ENCODE measurements at places on chromosomes 2 and 18. TPM values are rescaled to one million over a fixed set of nuclear protein-coding genes. Genes with fewer than 3 reads are reported as not detected.
A peak's percentile ranks its signal among the peaks of the same experiment; 100 is the strongest.

- DNase-seq: no peak
These were observed 741.3 kb downstream of the GALR1 start for GRCh38 chr18:77990901-77991300.

DNA sequence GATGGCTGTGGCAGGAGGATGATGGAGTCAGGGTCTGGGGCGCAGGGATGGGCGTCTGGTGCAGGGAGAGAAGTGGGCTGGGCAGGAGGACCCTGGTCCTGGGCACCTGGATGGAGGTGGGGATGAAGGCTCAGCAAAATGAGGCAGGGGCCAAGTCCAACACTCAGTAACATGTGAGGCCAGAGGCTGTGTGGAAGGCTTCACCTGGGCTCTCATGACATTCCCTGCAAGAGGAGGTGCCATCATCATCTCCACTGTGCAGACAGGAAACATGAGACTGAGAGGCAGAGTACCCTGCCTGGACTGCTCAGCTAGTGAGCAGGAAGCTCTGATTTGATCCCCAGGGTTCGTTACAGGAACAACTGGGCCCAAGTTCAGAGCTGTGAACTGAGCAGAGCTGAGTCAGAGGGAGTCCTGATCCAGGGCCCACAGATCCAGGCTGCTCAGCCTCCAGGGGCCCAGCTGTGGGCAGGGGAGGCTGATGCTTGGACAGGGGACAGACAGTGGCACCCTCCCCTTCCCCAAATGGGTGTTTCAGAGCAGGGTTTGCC is 36.9 kb downstream of the HJURP start:
- peak; percentile 48 for DNase-seq

DNA sequence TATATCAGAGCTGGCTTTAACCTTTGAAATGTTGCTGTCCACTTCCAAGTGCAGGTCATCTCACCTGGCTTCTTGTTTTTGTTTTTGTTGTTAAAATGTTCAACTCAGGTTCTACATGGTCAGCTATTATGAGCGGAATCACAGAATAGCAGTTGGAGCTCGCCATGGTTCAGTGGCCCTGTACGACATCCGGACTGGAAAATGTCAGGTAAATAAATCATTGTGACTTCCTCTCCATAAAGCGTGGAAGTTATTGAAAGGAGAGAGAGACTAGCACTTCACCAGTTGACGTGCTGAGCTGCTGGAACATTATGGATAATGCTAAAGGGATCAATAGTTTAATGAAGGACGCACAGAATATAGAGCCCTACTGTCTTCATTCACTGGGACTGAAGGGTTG is 184.6 kb upstream of the BOD1L2 start:
- no peak for DNase-seq

- no peak for DNase-seq
These were observed 1.4 kb upstream of the ZNF804A start for GRCh38 chr2:184596819-184597411.

DNA sequence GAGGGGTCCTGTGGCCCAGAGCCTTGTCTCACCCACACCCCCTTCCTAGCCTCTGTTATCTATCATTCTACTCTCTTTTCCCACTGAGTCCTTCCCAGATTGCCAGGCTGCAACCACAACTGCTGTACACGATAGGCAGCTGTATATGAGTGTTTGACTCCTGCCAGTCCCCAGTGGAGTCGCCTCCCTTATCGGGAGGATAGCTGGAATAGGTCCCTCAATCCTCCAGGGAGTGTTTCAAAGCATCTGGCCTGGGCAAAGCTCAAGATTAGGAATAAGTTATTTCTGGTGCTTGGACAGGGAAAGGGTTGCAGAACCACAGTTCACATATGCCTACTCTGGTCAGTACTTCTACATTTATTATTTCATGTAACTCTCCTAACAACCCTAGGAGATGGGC is 4.8 kb downstream of the MSGN1 start:
- DNase-seq: no peak

GRCh38 chr2:68512326-68512725 is 44.9 kb downstream of the APLF start:
- no peak for DNase-seq

- no peak for DNase-seq
These were observed 7.1 kb upstream of the DSG2 start for GRCh38 chr18:31490833-31491232.

DNA sequence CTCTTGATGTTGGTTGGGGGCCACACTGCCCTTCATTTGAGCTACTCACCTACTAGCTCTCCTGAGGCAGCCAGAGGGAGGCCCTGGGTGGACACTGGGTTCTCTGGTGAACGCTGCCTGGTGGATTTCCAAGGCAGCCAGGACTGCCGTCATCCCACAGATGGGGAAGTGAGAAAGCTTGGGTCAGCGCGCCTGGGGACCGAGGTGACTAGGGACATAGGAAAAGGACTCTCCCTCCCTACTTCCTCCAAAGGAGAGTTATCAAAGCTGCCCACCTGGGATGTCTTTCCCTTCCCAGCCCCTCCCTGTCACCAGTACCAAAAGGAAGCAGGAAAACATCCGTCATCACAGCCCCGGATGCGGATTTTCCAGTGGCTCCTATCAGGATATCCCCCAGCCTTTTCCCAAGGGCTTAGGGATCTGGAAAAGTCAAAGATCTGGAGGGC is 3.8 kb upstream of the SEMA4C start:
- DNase-seq: no peak

DNA sequence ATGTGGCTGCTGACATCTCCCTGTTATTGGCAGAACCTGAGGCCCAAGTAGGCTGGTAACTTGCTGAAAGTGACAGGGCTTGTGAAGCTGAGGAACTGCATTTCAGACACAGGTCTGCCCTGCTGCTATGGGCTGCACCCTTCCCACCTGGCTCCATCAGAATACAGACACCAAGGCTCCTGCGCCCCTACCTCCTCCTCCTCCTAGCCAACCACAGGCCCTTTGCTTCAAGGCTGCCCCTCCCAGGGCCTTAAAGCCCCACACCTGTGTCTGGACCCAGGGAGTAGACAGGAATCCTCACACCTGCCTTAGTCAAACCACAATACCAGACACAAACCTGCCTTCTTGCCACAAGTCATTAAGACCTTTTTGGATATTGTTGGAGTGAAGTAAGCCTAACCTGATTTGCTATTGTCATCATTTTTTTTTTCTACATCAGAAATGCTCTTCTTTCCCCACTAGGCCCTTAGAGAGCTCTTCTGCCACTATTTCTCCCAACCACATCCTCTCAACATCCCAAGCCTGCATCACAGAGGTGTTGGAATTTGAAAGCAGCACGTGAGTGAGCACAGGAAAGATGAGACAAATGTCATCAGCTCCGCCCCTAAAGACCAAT is 489.7 kb downstream of the EIPR1 start:
- DNase-seq: peak; percentile 2

DNA sequence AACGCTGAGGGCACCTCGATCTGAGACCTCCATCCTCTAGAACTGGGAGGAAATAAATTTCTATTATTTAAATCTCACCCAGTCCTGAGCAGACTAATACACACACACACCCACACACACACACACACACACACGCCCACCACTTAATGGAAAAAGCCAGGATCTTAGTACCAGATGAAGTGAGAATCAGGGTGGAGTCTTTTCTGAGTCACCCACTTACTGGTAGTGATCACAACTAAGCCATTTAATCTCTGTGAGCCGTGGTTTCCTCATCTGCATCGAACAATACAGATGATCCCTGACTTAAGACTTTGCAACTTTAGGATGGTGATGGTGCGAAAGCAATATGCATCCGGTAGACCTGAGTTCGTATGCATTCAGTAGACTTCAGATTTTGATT is 18.6 kb downstream of the THNSL2 start:
- no peak for DNase-seq

DNA sequence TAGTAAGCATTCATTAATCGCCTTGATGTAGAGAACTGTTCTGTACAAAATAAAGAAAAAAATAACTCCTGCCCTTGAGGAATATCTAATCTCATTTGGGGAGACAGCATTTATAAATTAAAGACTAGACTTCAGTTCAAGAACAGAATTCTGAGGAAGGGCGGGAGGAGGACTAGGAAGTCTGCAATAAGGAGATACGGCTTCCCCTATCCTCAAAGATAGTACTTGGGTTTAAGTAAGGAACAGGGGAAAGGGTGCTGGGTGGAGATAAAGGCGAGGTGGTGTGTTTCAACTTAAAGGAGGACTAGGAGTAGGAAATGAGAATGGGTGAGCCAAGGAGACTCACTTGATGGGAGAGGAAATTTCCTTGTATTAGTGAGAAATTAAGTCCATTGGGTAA is 121.9 kb upstream of the MSTN start:
- DNase-seq: no peak

GRCh38 chr18:74497324-74497676 is 1.1 kb downstream of the CNDP2 start:
- DNase-seq: no peak

DNA sequence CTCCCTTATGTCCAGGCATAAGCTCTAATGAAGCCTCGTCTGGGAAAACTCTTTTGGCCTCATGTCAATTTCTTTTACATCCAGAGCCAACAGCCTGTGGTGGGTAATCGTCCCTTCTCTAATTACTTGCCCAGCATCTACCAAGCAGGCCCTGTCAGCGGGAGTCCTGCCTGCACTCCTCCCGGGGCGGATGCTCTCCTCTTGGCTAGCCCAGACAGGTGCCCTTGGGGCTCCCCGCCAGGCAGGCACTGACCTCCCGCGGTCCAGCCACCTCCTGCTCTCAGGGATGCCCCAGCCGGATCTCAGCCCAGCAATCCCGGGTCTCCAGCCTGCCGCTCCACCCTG is 74.2 kb downstream of the NCAPH start:
- no peak for DNase-seq

GRCh38 chr2:24225499-24226242 is 50.8 kb downstream of the FAM228A start:
- DNase-seq: no peak

GRCh38 chr18:58977801-58978200 is 113.1 kb downstream of the ZNF532 start:
- DNase-seq: no peak

GRCh38 chr2:64625299-64626145 is 28.2 kb downstream of the SERTAD2 start:
- no peak for DNase-seq

GRCh38 chr2:112794841-112795240 is 10.5 kb upstream of the IL1A start:
- DNase-seq: no peak

DNA sequence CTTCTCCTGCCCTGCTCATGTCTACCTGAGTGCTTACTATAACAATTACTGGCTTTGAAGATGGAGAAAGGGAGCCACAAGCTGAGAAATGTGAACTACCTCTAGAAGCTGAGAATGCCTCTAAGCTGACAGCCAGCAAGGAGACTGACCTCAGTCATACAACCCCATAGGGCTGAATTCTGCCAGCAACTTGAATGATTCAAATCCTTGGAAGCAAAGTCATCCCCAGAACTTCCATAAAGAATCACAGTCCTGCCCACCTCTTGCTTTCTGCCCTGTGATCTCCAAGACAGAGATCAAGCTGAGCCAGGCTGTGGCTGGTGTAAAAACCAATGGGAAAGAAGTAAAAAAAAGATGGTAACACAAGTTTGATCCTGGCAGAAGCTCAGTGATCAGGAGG is 288.2 kb upstream of the SPHKAP start:
- no peak for DNase-seq

- DNase-seq: no peak
These were observed 4.1 kb downstream of the RHBDD1 start for GRCh38 chr2:226839951-226840350.

DNA sequence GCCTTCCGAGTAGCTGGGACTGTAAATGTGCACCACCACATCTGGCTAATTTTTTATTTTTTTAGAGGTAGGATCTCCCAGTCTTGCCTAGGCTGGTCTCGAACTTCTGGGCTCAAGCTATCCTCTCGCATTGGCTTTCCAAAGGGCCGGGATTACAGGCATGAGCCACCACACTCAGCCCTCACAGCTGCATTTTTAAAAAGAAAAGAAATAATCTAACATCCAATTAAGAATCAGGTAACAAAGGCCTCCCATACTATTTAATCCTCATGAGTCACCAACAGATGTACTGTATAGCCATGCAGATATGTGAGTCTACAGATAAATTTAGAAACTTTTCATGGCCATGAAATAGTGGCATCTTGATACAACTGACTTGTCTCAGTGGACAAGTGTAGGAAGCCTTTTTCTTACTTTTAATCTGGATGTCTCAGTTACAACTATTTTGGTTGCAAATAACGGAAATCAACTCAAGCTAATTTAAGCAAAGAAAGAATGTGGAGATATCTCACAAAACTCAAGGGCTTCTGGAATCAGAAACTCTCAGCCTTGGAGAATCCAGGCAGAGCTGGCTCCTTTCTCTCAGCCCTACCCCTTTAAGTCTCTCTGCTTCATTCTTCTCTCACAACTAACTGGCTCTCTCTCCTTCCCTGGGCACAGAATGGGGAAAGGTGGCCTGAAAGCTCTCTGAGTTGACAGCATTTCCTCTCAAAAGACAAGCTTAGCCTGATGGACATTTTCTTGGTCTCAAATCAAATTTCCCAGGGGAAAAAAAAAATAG is 12.8 kb upstream of the PPM1B start:
- DNase-seq: no peak

The SP110 gene
- 21.3 TPM for total RNA-seq

The PLGLB2 gene
- total RNA-seq: 1.0 TPM

The LYPD6 gene
- total RNA-seq: 0.23 TPM

The LDLRAD4 gene
- 52.3 TPM for total RNA-seq

The SATB2 gene
- 9.0 TPM for total RNA-seq

The STARD6 gene
- not detected for total RNA-seq

The NDUFS1 gene
- 72.1 TPM for total RNA-seq

The YWHAQ gene
- 243 TPM for total RNA-seq

The KCNF1 gene
- 0.29 TPM for total RNA-seq

The HOXD1 gene
- total RNA-seq: 0.48 TPM

The DPP4 gene
- total RNA-seq: 5.1 TPM

Measured in posterior vena cava (tissue), 2 donors.